ENCODE measurements at places on chromosomes 6 and 20.

- no peak for DNase-seq
Observed at GRCh38 chr6:145815309-145816274, 997 bp upstream of the FBXO30 start.

DNA sequence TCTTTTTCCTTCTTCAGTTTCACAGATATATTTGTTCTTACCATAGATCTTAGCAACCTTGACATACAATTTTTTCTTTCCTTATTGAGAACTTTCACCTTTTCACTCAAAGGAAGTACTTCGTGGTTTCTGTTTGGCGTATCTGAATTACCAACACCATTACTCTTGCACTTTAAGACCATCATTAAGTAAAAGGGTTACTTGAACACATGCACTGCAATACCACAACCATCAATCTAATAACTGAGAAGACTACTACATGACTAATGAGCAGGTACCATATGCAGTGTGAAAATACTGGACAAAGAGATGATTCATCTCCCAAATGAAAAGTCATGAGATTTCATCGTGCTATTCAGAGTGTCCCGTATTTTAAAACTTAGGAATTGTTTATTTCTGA, 21.7 kb upstream of the SENP6 start:
- DNase-seq: no peak

DNA sequence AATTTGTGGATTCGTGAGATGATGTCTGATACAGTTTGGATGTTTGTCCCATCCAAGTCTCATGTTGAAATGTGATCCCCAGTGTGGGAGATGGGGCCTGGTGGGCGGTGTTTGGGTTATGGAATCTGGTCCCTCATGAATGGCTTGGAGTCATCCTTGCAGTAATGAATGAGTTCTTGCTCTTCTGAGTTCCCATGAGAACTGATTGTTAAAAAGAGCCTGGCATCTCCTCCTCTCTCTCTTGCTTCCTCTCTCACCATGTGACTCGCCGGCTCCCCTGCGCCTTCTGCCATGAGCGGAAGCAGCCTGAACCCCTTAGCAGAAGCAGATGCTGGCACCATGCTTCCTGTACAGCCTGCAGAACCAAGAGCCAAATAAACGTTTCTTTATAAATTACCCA, 30.5 kb upstream of the RPP40 start:
- no peak for DNase-seq

DNA sequence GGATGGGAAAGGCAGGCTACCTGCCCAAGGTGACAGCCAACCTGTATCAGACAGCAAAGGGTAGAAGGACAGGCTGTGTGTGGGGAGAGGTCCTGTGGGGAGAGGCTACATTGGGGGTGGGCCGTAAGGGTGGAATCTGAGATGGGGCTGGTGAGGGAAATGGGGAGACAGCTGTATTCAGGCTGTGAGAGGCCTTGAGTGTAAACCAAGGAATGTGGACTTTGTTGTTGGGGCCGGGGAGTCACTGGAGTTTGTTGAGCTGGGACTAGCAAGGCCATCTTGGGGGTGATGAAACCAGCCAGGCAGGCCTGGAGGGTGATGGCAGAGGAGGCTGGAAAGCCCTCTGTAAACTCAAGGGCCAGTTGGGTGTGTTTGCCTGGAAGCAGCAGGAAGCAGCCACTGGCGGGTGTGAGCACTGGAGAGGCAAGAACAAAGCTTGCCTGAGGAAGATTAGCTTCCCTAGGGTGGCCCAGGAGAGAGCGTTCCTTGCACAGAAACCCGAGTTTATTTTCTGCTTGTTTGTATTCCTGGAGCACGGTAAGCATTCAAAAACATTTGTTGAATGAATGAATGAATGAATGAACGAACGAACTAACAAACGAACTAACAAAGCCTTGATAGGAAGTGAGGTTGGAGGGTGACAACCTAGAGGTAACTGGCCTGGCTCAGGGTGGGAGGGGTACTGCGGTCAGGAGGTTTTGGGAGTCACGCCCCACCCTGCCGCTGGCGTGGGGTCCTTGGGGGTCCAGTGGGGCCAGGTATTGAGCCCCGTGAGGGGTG, 18.9 kb downstream of the TTBK1 start:
- DNase-seq: no peak

DNA sequence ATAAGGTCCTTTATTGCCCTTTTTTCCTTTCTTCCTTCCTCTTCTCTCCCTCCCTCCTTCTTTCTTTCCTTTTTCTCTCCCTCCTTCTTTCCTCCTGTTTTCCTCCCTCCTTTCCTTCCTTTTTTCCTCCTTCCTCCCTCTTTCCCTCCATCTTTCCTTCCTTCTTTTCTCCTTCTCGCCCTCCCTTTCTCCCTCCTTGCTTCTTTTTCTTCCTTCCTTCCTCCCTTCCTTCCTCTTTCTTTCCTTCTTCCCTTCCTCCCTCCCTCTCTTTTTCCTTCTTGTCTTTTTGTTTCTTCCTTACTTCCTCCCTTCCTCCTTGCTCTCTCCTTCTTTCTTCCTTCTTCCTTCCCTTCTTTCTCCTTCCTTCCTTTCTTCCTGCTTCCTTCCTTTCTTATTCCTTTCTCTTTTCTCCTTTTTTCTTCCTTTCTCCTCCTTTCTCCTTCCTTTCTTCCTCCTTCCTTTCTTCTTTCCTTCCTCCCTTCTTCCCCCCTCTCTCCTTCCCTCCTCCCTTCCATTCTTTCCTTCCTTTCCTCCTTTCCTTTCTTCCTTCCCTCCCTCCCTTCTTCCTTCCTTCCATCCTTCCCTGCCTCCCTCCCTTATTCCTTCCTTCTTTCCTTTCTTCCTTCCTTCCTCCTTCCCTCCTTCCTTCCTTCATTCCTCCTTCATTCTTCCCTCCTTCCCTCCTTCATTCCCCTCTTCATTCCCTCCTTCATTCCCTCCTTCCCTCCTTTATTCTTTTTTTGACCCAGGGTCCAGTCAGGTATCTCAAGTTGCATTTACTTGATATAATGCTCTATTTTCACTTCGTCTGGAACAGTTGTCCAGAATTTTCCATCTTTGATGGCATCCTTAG, 11.7 kb upstream of the PHIP start:
- no peak for DNase-seq

GRCh38 chr6:148470156-148470555, 127.5 kb downstream of the SASH1 start:
- DNase-seq: no peak

GRCh38 chr6:163185744-163186143, 228.8 kb upstream of the QKI start:
- DNase-seq: no peak

GRCh38 chr6:136378888-136379287, 89.2 kb upstream of the BCLAF1 start:
- no peak for DNase-seq

GRCh38 chr20:13029687-13030375, 21.1 kb downstream of the SPTLC3 start:
- DNase-seq: no peak

- no peak for DNase-seq
Observed at GRCh38 chr6:134626086-134626485, 308.2 kb upstream of the SGK1 start.

DNA sequence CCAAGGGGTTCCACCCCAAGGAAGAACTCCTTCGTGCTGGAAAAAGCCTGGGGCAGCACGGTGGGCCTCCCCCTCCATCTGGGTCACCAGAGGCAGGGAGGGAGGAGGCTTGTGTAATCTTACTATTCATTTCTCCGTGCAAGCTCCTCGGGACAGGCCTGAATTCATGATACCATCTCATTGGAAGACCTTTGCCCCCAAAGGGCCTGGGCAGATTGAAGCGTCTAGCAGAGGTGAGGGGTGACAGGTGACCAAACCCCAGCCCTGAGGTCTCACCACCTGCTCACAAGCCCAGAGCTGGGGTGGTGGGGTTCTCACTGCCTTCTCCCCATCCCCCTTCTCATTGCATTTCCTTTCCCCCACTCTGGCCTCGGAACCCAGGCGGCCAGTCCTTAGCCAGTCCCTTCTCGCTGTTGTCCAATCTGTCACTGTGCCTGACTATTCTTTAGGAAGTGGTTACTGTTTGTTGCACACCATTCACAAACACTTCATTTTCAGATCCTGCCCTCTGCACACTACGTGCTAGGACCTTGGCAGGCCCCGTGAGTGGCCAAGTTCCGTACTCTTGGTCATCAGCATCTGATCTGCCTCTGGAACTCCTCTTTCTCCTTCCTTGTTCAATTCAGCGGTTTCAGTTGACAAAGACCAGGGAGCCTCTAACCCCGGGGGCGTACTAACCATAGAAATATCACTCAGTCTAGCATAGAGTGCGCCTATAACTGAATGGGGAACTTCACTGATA, 137.1 kb downstream of the LY86 start:
- no peak for DNase-seq

DNA sequence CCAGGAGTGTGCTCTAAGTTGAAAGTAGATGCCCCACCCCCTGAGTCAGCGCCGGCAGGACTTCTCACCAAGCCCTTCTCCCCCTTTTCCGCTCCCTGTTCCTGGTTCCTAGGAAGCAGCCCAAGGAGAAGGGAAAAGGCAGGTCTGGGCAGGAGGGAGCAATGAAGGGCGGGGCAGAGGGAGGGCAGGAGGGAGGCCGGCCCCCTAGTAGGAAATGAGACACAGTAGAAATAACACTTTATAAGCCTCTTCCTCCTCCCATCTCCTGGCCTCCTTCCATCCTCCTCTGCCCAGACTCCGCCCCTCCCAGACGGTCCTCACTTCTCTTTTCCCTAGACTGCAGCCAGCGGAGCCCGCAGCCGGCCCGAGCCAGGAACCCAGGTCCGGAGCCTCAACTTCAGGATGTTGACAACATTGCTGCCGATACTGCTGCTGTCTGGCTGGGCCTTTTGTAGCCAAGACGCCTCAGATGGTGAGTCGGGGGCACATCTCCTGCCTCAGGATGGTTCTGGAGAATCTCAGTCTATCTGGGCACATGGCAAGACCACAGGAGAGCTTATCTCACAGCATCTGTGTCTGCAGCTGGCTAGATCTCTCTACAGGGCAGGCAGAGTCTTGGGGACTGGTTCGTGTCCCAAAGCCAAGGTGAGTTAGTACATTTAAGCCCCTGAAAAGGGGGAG, at the start of gene PROCR:
Gene PROCR, plus strand, starts transcription at position 320 of the 681 bp plus-strand sequence. Its CDS starts 83 bp downstream, at position 403.
- no peak for DNase-seq

- DNase-seq: no peak
Observed at GRCh38 chr6:148203281-148203925, 139.2 kb upstream of the SASH1 start.

GRCh38 chr6:26284537-26285142, 80.4 kb upstream of the BTN3A2 start:
- peak; percentile 15 for DNase-seq
